Body of pancreas (tissue), 4 donors: ENCODE measurements at places on chromosomes 5 and 9. TPM values are rescaled to one million over a fixed set of nuclear protein-coding genes. Genes with fewer than 3 reads are reported as not detected.

DNA sequence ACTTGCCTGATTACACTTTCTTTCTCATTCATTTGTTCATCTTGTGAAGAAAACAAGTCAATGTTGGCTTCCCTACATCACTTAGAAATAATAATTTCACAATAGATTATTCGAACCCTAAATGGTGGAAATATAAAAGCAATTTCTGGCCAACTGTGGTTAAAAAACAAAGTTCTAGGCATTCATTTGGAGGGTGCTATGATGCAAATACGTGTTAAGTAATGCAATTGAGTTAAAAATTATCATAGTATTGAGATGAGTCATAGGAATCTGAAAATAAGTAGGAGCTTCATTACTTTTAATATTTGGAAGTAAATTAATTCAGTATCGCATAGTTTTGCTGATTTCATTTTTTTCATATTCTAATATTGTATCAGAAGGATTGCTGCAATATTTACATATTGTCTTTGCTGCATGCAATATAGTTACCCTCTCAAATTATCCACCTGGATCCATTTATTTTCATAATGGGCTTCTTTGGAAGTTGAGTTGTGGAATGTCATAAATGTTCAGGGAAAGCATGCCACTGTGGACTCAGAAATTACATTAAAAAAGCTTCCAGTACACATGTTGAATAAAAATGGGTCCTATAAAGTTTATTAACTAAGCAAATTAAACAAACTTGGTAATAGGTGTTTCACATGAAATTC lies 647.7 kb upstream of the WWC1 start:
- no peak overlapping the region for H3K4me3 ChIP-seq
- H3K4me1 ChIP-seq: no peaks in the 10 kb centered on the region
- no peak for DNase-seq
- H3K36me3 ChIP-seq: no peaks in the 10 kb centered on the region
- H3K27me3 ChIP-seq: no peaks in the 10 kb centered on the region

- no peak overlapping the region for H3K4me3 ChIP-seq
- H3K4me1 ChIP-seq: peaks cover 15% of the 10 kb centered on the region
- H3K27ac ChIP-seq: no peak overlapping the region
- no peaks in the 10 kb centered on the region for H3K27me3 ChIP-seq
Measured at GRCh38 chr9:27348785-27349697, 52.1 kb upstream of the EQTN start.

Gene CTXN3
- total RNA-seq: not detected

Gene LCN2
- 4.9 TPM for total RNA-seq

DNA sequence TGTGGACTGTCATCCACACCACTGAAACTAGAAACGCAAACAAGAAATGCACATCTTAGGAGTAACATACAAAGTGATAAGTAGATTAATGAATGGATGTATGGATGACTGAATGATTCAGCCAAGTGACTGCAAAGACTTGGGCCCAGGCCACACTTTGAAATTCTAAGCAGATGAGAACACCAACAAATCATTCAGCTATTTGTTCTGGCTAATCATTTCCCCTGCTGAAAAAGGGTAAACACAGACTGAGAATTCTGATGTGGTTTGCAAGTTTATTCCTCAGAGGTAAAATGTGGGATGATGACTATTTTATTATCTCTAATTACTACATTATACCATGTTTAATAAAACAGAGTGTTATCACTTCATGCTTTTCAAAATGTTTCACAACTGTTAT lies 163.2 kb upstream of the ADAMTS16 start:
- H3K4me3 ChIP-seq: no peak overlapping the region
- no peak overlapping the region for H3K27ac ChIP-seq
- no peaks in the 10 kb centered on the region for H3K27me3 ChIP-seq
- H3K36me3 ChIP-seq: no peaks in the 10 kb centered on the region
- H3K4me1 ChIP-seq: no peaks in the 10 kb centered on the region

DNA sequence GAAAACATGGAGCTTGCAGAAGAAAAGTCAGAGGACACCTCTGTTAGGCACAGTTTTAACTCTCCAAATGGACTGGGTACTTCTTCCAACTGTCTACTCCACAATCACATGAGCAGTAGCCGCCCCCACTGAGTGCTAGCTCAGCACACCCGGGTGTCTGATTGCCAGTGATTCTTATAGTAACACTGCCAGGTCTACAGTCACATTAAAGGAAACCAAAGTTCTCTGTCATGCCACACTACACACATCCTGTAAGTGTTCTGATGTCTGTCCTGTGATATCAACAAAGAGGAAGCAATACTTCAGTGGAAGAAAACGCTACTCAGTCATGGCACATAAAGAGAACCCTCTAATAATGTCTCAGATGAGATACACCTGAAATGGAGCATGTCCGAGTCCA lies at the start of gene HAVCR2:
Gene HAVCR2 (minus strand): TSS at position 69 of the 400 bp plus-strand sequence. CDS start 61 bp downstream, at position 8.
- H3K4me1 ChIP-seq: no peaks in the 10 kb centered on the region
- no peaks in the 10 kb centered on the region for H3K27me3 ChIP-seq
- peak within 1 kb of the TSS; percentile 8 for H3K27ac ChIP-seq
- DNase-seq: peak; percentile 21
- H3K36me3 ChIP-seq: no peaks in the 10 kb centered on the region

Gene INSL4
- total RNA-seq: not detected

DNA sequence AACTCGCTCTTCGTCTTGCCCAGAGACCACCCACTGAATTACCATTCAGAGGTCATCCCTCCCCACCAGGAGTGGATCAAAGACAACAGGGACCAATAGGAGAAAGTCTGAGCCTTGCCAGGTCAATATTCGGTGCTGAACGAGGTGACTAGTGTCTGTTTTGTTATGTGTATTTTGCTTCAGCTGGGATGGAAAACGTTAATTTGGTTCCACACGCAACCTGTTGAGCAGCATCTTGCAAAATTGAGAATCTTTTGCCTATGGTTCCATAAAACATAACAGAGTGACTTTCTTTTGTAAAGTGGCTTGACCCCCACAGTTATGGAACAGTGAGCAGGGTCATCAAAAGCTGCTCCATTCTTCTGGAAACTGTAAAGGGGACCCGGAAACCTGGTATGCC lies 168.4 kb downstream of the MSX2 start:
- no peak for DNase-seq
- no peaks in the 10 kb centered on the region for H3K4me1 ChIP-seq
- no peak overlapping the region for H3K27ac ChIP-seq
- H3K4me3 ChIP-seq: no peak overlapping the region
- no peaks in the 10 kb centered on the region for H3K27me3 ChIP-seq

DNA sequence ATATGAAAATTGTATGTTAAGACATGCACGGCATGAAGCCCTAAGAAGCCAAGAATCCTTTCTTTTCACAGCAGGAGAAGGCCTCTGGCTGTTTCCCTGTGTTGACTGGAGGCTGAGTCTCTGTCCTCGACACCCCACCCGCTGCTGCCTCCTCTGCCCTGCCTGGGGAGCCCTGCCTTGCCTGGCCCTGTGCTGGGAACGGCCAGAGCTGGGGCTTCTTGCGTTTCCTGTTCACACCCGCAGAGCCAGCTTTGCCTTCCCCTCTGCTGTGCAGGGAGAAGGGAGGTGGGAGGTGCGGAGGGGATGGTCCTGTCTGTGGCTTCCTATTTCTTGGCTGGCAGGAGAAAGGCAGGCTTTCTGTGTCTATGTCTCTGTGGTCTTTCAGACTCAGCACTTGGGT lies 6.9 kb upstream of the GMCL2 start:
- H3K4me3 ChIP-seq: no peak overlapping the region
- H3K27ac ChIP-seq: no peak overlapping the region
- no peaks in the 10 kb centered on the region for H3K4me1 ChIP-seq

DNA sequence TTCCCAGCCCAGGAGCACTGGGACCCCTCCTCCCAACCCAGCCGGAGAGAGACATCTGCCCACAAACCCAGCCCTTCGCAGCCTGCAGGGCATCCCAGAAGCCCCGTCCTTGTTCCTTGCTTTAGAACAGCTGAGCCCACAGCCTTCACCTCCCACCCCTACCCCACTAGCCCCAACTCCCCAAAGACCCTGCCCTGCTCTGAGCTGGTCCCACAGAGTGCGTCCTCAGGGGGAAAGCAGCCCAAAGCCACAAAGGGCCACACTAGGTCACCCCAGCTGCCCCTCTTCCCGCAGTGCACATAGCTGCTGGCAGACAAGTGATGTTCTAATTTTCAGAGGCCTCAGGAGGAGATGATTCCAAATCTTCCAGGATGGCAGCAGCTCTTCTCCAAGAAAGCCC lies 8.8 kb downstream of the PLPP7 start:
- peaks cover 7% of the 10 kb centered on the region for H3K4me1 ChIP-seq
- no peak overlapping the region for H3K4me3 ChIP-seq
- no peaks in the 10 kb centered on the region for H3K36me3 ChIP-seq
- DNase-seq: no peak

DNA sequence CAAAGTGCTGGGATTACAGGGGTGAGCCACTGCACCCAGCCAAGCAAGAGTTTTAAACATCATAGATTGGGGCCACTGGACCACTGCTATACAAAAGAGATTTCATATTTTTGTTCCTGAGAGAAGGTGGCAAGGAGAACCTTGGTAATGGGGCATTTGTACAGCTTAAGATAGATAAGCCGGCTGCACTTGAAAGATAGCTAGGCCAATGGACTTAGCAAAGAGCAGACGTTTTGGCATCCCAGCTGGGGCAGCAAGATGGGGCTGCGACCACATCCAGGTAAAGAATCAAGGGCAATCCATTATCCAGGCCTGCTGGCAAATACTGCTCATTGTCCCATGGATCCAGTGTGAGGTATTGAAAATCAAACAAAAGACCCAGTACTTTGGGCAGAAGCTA lies 3.9 kb upstream of the ISCA1 start:
- peaks cover 9% of the 10 kb centered on the region for H3K4me1 ChIP-seq
- no peak for DNase-seq
- H3K4me3 ChIP-seq: no peak overlapping the region
- no peaks in the 10 kb centered on the region for H3K27me3 ChIP-seq
- no peaks in the 10 kb centered on the region for H3K36me3 ChIP-seq

Gene TOR2A
- total RNA-seq: 14.2 TPM

DNA sequence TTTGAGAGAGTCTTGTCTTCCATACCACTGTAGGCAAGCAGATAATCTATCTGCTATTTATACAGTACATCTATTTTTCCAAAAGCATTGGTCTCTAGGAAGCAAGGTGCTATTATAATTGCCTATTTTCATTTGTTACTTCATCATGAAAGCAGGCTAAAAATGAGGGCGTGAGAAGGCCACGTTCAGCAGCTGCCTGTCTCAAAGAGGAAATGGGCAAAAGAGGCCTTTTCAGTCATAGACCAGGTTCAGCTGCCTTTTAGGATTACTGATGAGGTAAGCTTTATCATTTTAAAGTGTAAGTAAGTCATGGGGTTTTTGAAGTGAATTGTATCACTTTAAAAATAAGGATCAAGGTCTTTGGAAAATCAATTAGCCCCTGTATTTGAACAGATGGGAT lies 1091.1 kb upstream of the DMAC1 start:
- no peak overlapping the region for H3K4me3 ChIP-seq
- H3K27ac ChIP-seq: no peak overlapping the region
- peaks cover 4% of the 10 kb centered on the region for H3K4me1 ChIP-seq
- no peak for DNase-seq
- H3K36me3 ChIP-seq: no peaks in the 10 kb centered on the region

DNA sequence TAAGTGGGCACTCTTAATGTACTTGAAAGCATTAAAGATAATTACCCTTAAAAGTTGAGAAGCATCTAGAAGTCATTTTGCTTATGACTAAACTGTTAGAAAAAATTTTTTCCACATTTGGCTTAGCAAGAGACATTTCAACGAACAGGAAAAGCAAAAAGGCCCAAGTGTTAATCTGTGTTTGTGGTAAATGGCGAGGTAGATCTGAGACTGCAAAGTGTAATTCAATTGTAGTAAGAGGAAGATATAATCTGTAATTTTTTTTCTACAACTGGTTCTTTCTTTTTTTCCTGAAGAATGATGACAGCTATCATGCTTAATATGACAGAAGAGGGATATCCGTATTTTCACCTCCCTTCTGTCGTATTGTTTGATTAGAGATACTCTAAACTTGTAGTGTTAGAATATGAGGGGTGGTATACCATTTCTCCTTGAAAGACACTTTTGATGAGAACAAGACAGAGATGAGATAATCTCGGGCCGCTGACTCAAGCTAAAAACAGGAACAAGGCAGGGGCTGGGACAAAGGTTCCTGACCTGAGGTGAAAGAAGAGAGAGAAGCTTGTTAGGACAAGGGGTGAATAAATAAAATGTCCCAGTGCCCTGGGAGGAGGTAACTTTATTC lies 459.3 kb upstream of the ZNF608 start:
- H3K4me1 ChIP-seq: peaks cover 17% of the 10 kb centered on the region
- DNase-seq: no peak
- no peaks in the 10 kb centered on the region for H3K27me3 ChIP-seq
- no peak overlapping the region for H3K4me3 ChIP-seq
- H3K36me3 ChIP-seq: no peaks in the 10 kb centered on the region

DNA sequence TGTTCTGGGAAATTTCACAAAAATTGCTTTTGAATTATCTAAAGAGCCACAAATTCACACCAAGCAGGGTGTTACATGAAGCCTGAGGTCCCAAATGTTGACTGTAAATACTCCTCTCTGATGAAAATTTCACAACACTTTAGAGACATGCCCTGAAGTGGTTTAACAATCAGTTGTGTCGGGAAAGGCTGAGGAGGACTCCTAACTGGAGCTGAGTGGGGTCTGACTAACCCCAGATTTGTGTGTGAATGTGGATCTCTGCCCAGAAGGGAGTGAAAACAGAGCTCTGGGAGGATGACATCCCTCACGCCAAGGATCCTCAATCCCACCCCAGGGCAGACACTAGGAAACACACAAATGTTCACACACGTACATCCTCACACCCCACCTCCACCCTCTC lies 31.1 kb upstream of the GRXCR2 start:
- peaks cover 4% of the 10 kb centered on the region for H3K4me1 ChIP-seq
- no peak overlapping the region for H3K27ac ChIP-seq
- no peaks in the 10 kb centered on the region for H3K27me3 ChIP-seq
- H3K36me3 ChIP-seq: no peaks in the 10 kb centered on the region

DNA sequence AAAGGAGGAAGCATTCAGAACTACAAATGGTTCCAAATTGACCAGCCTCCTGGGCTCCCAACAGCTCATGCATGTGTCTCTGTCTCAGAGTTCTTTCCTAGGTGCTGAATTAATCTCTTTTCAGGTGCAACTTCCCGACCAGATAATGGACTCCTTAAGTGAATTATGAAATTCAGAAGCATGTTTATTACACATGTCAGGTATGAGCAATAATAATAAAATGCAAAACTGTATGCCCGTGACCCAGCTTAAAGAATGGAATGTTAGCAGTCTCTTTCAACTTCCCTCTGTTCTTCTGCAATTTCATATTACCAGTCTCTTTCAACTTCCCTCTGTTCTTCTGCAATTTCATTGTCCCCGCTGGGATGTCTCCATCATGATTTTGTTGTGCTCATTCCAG lies 60.4 kb downstream of the FBXL7 start:
- no peak overlapping the region for H3K27ac ChIP-seq
- H3K4me1 ChIP-seq: no peaks in the 10 kb centered on the region
- H3K36me3 ChIP-seq: no peaks in the 10 kb centered on the region

Gene PCDHB10
- 2.3 TPM for total RNA-seq

- peaks cover 85% of the 10 kb centered on the region for H3K4me1 ChIP-seq
- no peaks in the 10 kb centered on the region for H3K27me3 ChIP-seq
- H3K36me3 ChIP-seq: no peaks in the 10 kb centered on the region
- no peak overlapping the region for H3K4me3 ChIP-seq
- peak; percentile 88 for DNase-seq
Measured at GRCh38 chr9:38022995-38023394, 46.0 kb downstream of the SHB start.

Gene SLC36A3
- total RNA-seq: not detected

Gene HMCN2
- 3.6 TPM for total RNA-seq
